Fibroblast of lung (primary cell): ENCODE measurements at places on chromosomes 13 and 19. TPM values are rescaled to one million over a fixed set of nuclear protein-coding genes. Genes with fewer than 3 reads are reported as not detected.

UBE2L5 gene
- polyA plus RNA-seq, result 0.17 and 0.20 TPM in 2 replicates

GRCh38 chr19:661427-662196 lies 1.4 kb downstream of the RNF126 start:
- DNase-seq, result no peak

DNA sequence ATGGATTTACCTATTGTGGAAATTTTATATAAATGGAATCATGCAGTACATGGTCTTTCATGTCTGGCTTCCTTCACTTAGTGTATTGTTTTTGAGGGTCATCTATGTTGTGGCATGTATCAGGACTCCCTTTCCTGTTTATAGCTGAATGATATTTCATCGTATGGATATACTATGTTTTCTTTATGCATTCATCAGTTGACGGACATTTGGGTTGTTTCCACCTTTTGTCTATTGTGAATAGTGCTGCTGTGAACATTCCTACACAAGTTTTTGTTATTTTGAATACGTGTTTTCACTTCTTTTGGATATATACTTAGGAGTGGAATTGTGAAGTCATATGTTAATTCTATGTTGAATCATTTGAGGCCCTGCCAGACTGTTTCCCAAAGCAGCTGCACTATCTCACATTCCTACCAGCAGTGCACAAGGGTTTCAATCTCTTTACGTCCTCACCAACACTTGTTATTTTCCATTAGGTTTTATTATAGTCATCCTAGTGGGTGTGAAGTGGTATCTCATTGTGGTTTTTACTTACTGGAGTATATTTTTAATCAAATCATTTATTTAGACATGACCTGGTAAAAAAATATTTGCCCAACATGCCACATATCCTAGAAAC lies 262.7 kb downstream of the DLEU7 start:
- peak; percentile 81 for DNase-seq

S1PR5 gene
- 0.02 and 0.19 TPM in 2 replicates for polyA plus RNA-seq

DNA sequence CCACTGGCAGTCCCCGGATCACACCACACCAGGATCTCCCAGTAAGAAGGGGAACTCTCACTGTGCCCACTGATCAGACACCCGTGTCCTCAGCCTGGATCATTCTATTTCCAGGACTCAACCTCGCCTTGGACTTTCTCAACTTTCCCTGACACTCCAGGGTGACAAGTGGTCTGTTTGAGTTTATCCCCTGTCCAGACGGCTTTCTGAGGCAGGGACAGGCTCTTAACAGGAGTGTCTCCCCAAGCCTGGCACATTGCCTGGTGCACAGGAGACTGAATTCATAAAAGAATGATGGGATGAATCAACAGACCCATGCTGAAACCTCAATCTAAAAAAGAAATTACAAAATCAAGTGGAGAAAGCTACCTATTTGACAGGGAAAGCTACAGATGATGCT lies 606.6 kb downstream of the EFNB2 start:
- peak; percentile 23 for DNase-seq

ZNF320 gene
- 3.6 and 8.5 TPM in 2 replicates for polyA plus RNA-seq

DNA sequence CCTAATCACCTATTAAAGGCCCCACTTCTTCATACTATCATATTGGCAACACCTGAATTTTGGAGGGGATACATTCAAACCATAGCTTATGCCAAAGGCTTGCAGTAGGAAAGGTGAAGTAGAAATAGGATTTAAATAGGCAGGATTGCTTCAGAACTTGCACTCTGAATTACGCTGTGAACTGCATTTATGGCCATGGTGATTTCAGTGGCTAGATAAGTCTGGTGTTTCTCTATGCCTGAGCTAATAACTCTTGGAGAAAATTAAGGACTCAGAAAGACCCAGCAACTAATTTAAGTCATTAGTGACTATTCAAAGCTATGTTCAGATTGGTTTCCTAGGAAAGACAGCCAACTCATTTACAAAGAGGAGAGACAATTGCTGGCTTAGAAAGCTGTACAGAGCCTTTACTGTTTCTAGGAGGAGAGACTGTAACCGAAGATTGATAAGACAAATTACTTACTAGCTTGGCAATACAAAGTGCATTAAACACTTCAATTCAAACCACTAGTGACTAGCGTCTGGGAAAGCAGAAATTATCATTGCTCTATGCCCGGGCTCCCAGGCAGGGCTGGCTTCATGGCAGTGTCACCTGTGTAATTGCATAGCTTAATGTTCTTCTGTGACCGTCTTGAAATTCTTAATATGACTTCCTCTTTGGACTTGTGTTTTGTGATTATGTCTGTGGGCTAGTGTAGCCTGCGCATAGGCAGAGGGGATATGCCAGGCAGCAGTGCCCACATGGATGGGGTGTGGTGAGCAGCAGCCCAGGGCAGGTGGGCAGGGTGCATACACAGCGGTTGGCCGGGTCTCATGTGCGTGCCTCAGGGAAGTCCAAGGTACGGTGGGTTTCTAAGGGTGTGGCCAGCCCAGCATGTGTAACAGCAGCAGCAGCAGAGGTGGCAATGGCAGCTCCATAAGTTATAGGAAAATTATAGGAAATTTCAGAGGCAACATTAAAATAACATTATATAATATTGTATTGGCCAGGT lies 60.1 kb downstream of the KL start:
- no peak for DNase-seq

DNA sequence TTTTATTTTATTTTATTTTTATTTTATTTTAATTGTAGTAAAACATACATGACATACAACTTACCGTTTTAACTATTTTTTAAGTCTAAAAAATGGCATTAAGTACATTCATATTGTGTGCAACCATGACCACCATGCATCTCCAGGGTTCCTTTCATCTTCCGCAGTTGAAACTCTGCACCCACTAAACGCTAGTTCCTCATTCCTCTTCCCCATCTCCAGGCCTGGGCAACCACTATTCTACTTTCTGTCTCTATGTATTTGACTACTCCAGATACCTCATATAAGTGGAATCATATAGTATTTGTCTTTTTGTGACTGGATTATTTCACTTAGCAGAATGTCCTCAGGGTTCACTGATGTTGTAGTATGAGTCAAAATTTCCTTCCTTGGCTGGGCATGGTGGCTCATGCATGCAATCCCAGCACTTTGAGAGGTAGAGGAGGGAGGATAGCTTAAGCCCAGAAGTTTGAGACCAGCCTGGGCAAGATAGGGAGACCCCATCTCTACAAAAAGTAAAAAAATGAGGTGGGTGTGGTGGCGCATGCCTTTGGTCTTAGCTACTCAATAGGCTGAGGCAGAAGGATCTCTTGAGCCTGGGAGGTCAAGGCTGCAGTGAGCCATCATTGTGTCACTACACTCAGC lies 55.7 kb upstream of the ZNF507 start:
- no peak for DNase-seq

CGB1 gene
- not detected in 2 replicates for polyA plus RNA-seq

DNA sequence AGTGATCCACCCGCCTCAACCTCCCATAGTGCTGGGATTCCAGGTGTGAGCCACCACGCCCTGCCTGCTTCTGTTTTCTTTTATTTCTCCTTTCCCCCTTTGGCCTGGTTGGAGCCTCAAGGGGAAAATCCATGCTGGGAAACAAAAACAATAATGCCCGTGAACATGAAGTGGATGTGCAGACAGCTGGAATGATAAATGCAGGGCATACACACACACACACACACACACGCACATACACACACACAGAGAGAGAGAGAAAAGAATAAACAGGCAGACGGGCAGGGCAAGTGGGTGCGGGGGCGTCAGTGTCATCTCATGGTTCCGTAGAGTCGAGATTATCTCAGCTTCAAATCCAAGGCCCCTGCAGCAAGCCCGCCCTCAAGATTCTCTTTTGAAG lies 4.4 kb upstream of the PLEKHF1 start:
- no peak for DNase-seq

DNA sequence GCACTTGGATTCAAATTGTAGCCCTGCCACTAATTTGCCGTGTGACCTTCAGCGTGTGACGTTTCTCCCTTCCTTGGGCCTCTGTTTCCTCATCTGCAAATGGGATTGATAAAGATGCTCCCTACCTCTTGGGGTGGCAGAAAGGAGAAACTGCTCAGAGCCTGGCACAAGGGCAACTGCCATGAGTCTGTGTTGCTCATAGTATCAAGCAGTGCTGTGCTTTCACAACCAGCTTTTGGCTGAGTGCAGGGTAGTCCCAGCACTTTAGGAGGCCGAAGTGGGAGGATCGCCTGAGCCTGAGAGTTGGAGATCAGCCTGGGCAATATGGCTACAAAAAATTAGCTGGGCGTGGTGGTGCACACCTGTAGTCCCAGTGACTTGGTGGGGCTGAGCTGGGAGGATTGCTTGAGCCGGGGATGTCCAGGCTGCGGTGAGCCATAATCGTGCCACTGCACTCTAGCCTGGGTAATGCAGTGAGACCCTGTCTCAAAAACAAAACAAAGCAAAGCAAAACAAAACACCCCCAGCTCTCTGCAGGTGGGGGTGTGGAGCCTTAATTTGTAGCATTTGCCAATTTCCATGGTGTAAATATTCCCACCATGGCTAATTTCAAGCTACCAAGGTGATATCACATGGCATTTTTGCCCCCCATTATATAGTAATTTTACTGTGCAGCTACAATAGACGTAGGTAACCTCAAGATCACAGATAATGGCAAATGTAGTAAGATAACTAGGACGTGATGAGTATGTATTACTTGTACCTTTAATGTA lies 1.6 kb upstream of the MARK4 start:
- no peak for DNase-seq

CBY2 gene
- polyA plus RNA-seq, result not detected in 2 replicates

DNA sequence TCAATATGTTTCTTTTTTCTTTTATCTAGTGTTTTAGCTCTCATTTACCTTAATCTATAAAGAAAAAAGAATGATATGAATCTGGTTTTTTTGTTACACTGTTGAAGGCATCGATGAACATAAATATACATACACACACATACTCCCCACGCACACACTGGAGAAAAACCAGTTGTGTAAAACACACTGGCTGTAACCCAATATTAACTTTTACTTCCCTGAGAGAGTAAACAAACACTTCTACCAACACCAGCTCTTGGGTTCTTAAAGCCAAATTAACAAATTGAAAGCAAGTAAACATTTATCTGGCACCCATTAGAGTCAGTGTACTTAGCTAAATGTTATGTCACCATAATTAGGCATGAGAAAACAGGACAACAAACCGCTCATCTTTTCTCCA lies 145.7 kb downstream of the ABCC4 start:
- no peak for DNase-seq

GRCh38 chr19:7914099-7914498 lies 531 bp upstream of the TGFBR3L start:
- DNase-seq, result no peak

DNA sequence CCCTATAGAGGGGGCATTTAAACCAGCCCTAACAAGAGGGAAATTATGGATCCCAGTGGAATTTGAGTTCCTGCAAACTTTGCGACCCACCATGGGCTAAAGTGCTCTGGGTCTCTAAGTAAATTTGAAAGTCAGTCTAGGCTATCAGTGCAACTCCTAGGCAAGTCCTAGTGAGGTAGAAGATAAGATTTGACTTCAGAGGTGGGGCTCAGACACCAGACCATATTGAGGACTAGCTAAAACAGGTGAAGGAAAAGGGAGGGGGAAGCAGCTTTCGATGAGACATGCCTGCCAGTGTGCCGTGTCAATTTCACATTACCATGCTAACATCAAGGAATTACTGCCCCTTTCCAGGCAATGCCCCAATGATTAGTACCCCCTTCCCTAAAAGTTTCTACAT lies 38.4 kb downstream of the CD320 start:
- DNase-seq, result no peak

DNA sequence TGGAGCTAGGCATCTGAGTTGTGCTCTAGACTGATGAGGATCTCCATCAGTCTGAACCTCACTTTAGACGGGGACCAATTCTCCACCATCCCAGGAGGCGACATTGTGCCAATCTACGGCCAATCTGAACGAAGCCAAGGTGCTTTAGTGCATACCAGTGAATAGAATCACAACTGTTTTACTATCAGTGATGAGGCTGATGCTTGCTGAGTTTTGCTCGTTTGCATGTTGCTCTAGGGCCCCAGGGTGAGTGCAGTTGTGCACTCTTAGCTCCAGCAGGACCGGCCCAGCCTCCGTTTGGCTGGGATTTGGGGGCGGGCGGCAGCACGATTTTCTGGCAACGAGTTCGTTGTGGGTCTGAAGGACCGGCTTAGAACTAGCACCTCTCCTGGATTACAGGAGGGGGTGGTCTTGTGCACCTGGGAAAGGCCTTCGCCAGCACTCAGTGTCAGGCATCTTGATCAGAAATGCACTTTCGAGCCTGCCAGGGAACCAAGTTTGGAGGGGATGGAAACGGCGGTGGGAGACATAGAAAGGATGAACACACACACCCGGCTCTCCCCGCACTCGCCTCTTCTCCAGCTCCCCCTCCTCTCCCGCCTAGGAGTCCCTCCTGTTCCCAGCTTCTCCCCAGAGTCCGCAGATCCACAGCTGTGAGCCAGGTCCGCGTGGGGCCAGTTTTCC lies 4.4 kb downstream of the GSX1 start:
- no peak for DNase-seq

ZNF528 gene
- 13.6 and 22.9 TPM in 2 replicates for polyA plus RNA-seq

DNA sequence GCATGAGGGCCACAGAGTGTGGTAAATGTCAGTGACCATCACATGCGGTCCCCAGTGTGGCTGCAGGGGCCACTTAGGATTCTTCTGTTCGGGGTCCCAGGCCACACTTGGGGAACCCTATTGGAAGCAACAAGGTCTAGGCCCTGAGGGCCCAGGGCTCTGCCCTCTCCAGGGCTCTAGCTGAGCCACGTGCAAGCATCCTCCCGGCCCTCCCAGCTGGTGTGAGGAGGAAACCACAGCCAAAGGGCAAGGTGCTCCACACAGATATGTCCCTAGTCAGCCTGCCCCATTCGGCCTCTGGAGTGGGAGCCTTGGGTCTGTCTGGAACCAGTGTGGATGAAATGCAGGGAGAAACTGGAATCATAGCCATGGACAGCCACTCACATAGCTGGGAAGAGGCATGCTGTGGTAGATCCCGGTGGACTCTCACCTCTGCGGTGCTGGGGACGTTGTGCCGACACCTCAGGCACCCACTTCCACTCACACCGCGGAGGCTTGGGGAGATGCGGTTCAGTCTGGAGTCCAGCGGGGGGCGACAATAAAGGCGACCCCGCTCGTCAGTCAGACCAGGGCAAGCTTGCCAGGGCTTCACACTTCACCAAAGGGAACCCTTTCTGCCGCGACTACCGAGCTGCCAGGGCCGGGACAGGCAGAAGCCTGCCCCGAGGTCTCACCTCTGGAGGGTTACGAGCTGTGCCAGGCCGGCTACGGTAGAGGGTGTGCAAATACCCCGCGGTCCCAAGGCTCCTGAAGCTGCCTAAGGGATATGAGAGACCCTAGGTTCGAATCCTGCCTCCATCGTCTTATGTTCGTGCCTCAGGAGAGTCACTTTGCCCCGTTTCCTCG lies 4.3 kb upstream of the ZNF497 start:
- no peak for DNase-seq

DNA sequence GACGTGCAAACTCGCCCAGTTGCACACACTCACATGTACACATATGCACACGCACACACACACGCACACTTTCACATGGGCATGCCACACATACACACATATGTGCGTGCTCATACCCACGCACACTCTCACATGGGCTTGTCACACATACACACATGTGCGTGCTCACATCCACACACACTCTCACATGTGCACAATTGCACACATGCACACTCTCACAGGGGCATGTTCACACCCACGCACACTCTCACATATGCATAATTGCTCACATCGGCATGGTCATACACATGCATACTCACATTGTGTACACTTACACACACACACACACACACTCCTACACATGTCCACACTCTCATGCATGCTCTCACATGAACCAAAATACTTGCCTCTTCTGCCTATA lies 32.8 kb upstream of the PEPD start:
- DNase-seq, result no peak

GRCh38 chr13:48600374-48601364 lies 53.1 kb upstream of the CYSLTR2 start:
- DNase-seq, result peak; percentile 97

- peak; percentile 13 for DNase-seq
Measured at GRCh38 chr19:30669329-30670010, 297.3 kb downstream of the ZNF536 start.
